CMK (cell line): ENCODE measurements at places on chromosomes 11 and 22.

DNA sequence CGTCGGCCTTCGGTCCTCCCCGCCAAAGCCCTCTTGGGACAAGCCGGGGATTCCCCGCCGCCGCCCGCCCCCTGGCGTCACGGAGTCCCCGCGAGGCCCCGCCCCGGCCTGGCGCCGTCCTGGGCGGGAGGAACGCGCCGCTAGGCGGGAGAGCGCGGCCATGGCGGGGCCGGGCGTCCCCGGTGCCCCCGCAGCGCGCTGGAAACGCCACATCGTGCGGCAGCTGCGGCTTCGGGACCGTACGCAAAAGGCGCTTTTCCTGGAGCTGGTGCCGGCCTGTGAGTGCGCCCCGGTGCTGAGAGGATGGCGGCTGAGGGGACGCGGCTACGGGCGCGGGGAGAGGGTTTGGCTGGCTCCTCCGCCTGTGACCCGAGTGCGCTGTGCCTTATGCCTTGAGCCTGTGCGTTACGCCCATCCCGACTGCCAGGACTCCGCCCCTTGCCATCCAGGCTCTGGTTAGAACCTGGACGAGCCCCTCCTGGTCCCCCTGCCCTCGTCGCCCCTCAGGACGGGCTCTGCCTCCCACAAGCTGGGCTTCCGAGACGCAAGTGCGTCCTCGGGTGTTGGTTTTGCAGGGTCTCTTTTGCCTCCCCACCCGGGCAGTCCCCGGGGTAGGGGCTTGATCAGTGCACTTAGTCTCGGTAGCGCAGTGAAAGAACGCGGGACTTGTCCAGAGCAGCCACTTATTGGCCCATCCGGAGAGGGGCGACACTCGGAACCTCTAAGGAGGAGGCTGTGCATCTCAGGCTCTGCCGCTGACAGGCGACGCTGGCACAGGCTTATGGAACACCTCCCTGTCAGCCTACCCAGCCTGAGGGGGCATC lies at the start of gene ATG16L2:
ATG16L2 (plus strand) TSS at position 126 of the 824 bp plus-strand sequence; CDS start at position 161, 35 bp downstream.
- peak; percentile 62 for DNase-seq

GRCh38 chr11:109728056-109728455 lies 306.1 kb downstream of the C11orf87 start:
- DNase-seq = no peak

GRCh38 chr22:50306753-50307749 lies at the start of gene PLXNB2:
Gene PLXNB2, minus strand, starts transcription at chr22:50307646. Its CDS starts 17,062 bp downstream, at chr22:50290584.
- DNase-seq = peak; percentile 81

GRCh38 chr11:68092411-68092810 lies 28.8 kb downstream of the CHKA start:
- DNase-seq = no peak

- peak; percentile 79 for DNase-seq
Measured at GRCh38 chr11:69298267-69299022, 4.5 kb downstream of the MYEOV start.

DNA sequence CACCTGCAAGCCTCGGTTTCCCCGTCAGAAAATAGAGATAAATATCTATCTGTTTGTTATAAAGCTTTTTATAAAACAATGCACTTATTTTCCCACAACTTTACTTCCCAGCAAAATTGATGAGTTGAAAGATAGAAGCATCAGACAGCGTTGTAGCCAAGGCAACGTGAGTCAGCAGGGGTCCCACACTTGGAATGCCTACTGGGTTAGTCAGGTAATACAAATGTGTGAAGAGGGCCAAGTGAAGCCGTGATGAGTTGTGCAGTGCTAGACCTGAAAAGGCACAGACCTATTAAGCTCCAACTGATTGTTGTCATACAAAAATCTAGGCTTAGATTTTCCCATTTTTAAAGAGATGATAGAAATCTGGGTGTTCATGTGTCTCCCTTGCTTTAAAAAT lies 118.7 kb downstream of the PGR start:
- no peak for DNase-seq
